ENCODE measurements at places on chromosomes 1 and 21.

GRCh38 chr1:219928791-219929118, 398 bp upstream of the SLC30A10 start:
- DNase-seq, result peak; percentile 49

GRCh38 chr1:81967951-81968350, 167.2 kb downstream of the ADGRL2 start:
- DNase-seq, result no peak

DNA sequence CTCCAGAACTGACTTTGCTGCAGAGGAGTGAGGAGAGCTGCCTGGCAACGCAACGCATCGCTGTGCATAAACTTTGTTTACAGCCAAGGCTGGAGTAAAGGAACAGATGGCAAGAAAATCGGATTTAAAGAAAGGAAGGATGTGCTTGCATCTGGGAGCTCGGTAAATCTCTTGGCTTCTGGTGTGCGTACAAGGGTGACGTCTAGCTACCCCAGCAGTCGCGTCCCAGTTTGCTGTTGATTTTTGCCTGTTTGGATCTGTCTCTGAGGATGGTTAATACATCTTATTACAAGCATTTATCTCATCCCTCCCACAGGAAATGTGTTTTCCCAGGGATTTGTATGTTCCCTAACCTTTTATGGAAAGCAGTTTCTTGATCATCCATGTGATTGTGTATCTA, 73.3 kb upstream of the RALGPS2 start:
- no peak for DNase-seq

GRCh38 chr1:91153341-91153740, 131.5 kb upstream of the ZNF644 start:
- no peak for DNase-seq

GRCh38 chr1:171248841-171249240, 547 bp downstream of the FMO1 start:
- DNase-seq, result no peak

- DNase-seq, result no peak
Observed at GRCh38 chr1:36741066-36741465, 258.4 kb upstream of the CSF3R start.

DNA sequence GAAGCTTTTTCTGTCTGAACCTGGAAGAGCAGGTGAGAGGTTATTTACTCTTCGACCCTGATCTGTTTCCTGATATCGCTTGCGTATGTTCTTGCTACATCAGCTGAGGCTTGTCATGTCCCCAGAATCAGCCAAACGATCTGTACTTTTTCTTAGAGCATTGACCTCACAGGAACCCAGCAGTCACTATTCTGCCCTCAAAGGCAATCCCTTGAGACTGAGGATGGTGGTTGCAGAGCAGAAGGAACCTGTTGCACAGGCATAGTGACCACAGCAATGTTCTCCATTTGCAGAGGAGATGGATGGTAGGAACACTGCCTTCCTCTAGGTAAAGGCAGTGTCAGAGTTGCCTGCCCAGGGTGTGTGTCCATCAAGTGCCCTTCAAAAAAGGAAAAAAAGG, 11.3 kb upstream of the LACTBL1 start:
- no peak for DNase-seq

DNA sequence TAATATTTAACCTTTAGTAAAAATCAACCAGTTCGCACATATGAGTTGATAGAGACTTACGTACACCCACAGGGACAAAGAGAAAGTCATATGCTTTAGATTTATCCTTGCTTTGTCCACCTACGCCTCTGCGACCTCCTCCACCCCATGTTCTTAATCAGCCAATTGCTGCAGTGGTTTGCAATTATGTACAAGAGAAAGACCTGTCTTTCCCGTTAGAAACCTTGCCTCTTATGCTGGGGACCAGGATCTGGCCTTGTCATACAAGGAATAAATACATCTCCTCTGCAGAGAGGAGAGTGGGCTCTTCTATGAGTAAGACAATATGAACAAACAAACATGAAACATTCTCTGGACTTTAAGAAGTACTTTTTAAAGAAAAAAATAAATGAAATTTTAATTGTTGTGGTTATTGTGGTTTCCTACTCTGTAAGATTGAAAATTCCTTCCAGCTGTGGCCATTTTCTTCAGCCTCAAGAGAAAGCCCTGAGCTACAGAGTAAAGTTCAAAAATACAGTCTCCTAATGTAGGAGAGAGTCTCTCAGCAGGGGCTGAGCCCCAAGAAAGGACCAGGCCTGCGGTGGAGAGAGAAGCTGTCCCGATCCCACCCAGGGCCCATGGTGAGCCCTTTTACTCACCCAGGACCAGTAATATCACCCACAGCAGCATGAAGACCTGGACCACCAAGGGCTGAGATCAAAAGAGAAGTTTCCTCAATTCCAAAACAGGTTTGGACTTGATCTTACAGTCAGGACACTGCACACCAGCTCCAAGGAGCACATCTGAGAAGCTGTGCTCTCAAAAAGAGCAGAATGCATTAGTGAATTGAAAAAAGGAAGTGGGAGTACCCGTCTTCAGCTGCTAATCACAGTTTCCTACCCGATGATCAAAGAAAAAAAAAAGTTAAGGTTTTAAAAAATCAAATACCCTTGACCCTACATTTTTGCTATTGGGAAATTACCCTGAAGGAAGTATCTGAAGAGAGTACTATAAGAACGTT, at the start of gene FCRL5:
Gene FCRL5 (minus strand): TSS at position 822 of the 1,000 bp plus-strand sequence. CDS start 153 bp downstream, at position 669.
- DNase-seq, result no peak

- DNase-seq, result peak; percentile 65
Observed at GRCh38 chr1:228004856-228005462, 1.8 kb upstream of the WNT3A start.

- DNase-seq, result no peak
Observed at GRCh38 chr1:161890574-161890973, 124.5 kb downstream of the ATF6 start.

- DNase-seq, result no peak
Observed at GRCh38 chr1:221016751-221017150, 137.5 kb downstream of the HLX start.

DNA sequence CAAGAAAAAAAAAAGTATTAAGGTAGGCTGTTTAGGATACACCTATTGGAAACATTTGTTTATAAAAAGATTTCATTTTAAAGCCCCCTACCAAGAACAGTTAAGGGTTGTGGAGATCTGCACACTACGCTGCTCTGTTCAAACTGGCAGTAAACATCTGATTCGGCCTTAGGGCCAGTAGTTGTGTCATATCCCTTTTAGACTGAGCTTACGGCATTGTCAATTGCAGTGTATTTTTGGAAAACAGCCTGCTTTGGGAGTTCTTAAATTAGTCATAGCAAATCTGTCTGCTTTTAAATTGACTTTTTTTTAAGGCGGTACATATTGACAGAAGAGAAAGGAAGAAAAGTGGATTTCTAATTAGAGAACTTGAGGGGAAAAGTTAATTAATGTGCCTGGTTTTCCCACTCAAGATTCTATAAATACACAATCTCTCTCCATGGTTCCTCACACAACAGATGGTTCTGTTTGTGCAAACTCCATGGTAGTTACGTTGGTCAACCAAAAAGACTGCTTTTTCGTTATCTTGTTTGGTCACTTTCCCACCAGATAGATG, 1.7 kb upstream of the ELK4 start:
- DNase-seq, result no peak

- no peak for DNase-seq
Observed at GRCh38 chr1:155463865-155464650, 98.5 kb downstream of the ASH1L start.

GRCh38 chr1:153349363-153350320, 1.0 kb upstream of the PGLYRP4 start:
- no peak for DNase-seq

GRCh38 chr1:92993581-92993980, 32.3 kb upstream of the DIPK1A start:
- DNase-seq, result no peak

- DNase-seq, result no peak
Observed at GRCh38 chr1:247370786-247371732, 39.4 kb upstream of the ZNF496 start.

GRCh38 chr1:92446546-92446945, 40.2 kb downstream of the GFI1 start:
- DNase-seq, result no peak

GRCh38 chr1:25031601-25031965, 101.5 kb upstream of the RUNX3 start:
- DNase-seq, result no peak

DNA sequence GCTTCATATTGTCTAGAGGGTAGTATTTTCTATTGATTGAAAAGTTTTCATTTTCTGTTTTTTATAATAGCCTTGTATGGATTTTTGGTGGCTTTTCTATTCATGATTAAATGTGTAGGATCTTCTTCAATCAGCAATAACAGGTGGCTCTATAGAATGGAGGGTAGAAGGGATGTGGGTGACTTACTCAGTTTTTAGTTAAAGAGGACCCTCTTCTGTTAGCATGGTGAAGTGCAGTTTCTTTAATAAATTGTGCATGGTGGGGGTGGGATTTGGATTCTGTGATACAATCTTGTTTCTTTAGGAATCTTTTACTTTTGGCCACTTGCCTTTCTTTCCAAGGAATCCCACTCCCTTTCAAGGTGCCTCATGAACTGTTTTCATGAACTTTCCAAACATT, 64.7 kb downstream of the SLC35A3 start:
- no peak for DNase-seq

GRCh38 chr21:46550116-46550941, 54.6 kb downstream of the S100B start:
- DNase-seq, result no peak

All from H9 (cell line).